Stimulated activated CD4-positive, alpha-beta T cell treated with anti-CD3 and anti-CD28 coated beads, Interleukin-1b, Interleukin-23, amount 100 ng/mL, for 1 hour (primary cell): ENCODE measurements at places on chromosomes 7 and 10.

DNA sequence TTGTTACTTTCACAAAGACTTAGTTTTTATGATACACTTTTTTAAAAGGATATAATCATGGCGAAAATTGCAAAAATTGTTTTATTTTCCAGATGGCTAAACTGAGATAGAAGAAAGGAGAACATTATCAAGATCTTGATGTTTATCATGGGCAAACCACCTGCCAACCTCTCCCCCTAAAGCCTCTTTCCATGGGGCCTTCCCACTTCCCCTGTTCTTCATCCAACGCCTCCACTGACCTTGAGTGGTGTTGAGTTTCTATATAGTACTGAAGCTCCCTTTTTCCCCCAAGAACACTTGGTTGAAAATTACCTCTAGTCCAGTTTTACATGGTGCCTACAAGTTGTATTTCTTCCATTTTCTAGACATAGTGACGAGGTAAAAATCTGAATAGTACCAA, 5.0 kb downstream of the CREB3L2 start:
- no peak for DNase-seq

- no peak for DNase-seq
Observed at GRCh38 chr7:117047496-117047895, 94.2 kb downstream of the ST7 start.

DNA sequence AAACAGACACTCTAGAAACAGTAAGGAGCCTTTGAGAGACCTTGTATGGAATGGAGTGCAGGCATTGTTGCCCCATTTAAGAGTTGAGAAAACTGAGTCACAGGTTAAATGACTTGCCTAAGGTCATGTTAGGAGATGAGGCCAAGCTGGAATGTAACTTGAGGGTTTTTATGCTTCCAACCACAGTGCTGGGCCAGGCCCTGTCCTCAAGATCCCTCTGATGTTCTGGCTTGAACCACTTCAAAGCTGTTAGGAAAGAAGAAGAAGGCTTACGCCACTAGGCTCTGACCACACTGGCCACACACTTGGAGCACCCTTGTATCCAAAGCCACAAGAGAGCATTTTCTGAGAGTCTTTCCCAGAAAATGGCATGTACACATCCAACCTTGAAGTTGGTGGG, 42.7 kb downstream of the PLAU start:
- DNase-seq = no peak

DNA sequence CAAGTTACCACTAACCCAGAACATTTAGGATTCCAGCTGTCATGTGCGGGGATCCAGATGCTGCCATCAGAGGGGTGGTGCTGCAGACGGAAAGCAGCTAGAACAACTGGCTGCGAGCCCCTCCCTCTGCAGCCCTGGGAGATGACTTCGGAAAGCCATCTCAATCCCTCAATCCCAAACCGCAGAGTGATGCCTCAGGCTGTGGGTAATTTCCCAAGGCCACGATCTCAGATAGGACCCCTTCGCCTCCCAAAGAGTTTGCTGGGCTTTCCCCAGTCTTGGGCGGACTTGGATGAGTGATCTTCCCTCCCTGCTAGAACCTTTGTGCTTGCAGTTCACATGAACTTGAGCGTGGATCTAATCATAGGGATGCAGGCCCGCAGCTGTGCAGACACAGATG, 71.3 kb upstream of the EN2 start:
- DNase-seq = no peak

GRCh38 chr7:68073701-68074100, 1077.1 kb downstream of the TYW1 start:
- no peak for DNase-seq
